ENCODE measurements at places on chromosomes 4 and X.

DNA sequence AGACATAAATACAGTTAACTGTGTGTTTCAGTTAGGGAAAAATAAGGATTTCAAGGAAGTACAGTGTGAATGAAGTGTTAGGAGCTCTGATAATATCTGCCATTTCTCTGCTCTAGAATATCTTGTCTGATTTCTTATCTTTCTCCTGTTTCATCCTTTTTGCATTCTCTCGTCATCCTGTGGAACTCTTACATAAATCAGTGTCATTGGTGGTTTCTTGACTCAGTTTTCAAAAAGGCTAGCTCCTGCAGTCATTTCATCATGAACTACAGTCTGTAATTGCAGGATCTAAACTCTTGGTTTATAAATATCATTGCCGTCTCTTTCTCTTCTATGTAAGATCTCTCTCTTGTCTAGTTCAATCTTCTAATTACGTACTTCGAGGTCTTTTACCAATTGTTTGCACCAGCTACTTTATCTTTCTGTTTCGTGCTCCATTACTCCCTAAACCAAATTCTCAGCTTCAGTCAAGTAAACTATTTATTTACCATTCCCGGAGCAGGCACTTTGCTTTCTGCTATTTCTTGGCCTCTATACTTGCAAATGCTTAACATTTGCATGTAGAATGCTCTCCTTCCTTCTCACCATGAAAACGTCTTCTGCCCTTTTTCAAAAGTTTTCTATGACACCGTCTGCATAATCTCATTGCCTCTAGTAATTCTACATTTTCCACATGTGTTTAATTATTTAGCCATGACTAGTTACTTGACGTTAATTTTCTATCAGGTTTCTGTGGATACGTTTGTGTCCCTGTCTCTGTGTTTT lies 294.0 kb downstream of the TENM3 start:
- DNase-seq, result no peak

DNA sequence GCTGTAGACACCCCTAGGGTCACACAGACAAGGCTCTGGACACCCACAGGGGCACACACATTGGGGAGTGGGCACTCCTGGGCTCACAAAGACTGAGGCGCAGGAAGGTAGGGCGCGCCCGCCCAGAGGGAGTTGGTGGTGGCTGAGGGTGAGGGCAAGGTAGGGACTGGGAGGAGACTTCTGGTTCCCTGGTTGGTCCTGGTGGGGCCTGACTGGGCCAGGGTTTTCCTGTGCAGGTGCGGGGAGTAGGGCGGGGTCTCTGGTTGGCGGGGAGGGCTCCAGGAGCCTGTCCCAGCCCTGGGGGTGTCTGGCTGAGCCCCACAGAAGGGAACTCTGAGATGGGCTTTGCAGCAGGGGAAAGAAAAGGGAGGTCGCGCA lies 6.7 kb upstream of the WAS start:
- DNase-seq, result no peak

DNA sequence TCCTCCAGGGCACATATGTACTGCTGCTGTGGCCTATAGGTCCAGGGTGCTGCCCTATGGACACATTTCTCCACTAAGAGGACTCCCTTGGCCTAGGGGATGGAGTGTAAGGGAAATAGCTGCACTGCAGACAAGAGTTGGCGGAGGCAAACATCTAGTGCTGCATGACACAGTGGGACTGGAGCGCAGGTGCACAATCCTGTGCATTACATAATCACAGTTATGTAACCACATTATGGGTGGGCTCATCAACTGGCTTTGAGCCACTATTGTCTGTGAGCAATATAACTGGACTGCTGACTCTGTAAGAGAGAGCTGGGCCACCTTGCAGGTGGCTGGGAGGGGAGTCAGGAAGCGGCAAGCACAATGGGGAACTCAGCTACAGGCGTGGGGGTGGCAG lies 3.2 kb upstream of the TIGD2 start:
- no peak for DNase-seq

DNA sequence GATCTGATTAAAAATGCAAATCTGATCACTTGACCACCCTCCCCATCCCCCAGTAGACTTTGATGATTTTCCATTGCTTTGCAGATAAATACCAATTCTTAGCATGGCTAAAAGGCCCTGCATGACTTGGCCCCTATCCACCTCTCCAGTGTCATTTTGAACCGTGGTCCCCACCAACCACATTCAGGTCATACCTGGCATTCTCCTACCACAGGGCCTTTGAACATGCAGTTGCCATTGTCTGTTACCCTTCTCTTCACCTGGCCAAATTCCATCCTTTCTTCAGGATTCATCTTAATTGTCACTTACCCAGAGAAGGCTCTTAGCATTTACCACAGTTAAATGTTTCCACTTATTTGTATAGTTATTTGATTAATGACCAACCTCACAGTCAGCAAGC lies 36.9 kb upstream of the RELL1 start:
- DNase-seq, result no peak

Measured in activated CD8-positive, alpha-beta memory T cell treated with anti-CD3 and anti-CD28 coated beads for 48 hours (primary cell).